ENCODE measurements at places on chromosomes 2 and 18.
A peak's percentile ranks its signal among the peaks of the same experiment; 100 is the strongest.

- DNase-seq, result no peak
Observed at GRCh38 chr2:207969249-207969648, 56.1 kb downstream of the PLEKHM3 start.

GRCh38 chr18:51321696-51322095, 124.2 kb upstream of the MEX3C start:
- DNase-seq, result no peak

DNA sequence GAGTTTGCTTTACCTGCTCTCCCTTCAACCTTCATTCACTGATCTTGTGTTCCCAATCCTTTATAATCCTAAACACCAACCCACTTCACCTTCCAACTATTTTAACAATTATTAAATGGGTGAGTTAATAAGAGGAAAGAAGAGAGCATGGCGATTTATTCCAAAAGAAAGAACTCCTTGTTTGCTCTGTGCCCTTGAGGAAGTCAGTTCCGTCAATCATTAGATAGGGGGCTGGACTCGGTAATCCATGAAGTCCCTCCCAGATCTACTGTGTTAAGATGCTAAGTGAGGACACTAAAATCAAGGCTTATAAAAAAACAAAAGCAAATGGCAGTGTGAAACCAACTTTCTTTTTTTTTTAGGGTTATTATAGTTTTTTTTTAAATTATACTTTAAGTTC, 589.9 kb downstream of the XIRP2 start:
- no peak for DNase-seq

- DNase-seq, result no peak
Observed at GRCh38 chr2:234673961-234674759, 177.3 kb upstream of the ARL4C start.

DNA sequence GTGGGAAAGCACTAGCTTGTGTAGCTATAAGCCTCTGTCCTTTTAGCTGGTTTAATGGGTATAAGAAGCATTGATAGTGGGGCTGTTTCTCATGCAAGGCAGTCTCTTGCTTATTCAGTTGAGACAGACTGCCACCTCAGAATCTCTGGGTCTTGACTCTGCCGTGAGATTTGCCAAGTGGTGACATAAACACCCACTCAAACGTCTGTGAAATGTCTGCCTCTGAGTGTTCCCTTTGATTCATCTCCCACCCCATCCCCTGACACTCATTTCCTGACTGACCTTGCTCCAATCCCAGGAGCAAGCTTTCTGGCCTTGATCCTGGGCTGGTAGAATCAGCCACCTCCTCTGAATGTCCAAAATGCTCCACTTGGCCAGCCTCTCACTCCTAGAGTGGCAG, 141.9 kb upstream of the RBMS1 start:
- no peak for DNase-seq

DNA sequence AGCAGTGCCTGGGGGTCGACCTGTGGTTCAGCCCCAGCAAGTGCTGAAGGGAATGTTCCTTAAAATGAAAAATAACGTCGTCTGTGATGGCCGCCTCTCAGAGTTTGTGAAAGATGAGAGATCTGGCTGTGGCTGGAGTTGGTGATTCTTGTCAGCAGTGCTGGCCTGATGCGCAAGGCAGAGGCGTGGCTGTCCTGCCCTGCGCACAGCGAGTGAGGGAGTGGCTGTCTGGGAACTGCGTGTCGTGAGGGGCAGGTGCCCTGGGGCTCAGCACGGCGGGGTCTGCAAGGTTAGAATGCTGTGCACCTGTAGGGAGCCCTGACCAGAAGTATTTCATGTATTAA, 8.8 kb downstream of the NFATC1 start:
- no peak for DNase-seq

DNA sequence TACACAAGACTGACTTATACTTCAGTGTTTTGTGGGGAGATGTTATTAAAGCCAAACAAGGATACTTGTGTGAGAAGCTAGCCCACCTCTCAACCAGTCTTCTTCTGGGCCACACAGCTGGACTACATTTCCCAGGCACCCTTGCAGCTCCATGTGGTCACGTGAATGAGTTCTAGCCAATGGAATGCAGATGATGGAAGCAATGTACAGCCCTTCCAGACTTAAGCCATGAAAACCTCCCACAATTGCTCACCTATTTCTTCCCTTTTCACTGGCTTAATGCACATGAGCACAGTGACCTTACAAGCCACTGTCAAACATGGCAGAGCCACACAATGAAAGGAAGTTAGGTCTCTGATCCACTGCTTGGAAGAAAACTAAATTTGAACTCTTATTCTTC, 20.4 kb upstream of the FEZ2 start:
- peak; percentile 43 for DNase-seq

Measured in MV-4-11 (cell line).